DMS 273 treated with DMSO at 0.1 percent for 48 hours (cell line): ENCODE measurements at places on chromosomes 4 and X.

DNA sequence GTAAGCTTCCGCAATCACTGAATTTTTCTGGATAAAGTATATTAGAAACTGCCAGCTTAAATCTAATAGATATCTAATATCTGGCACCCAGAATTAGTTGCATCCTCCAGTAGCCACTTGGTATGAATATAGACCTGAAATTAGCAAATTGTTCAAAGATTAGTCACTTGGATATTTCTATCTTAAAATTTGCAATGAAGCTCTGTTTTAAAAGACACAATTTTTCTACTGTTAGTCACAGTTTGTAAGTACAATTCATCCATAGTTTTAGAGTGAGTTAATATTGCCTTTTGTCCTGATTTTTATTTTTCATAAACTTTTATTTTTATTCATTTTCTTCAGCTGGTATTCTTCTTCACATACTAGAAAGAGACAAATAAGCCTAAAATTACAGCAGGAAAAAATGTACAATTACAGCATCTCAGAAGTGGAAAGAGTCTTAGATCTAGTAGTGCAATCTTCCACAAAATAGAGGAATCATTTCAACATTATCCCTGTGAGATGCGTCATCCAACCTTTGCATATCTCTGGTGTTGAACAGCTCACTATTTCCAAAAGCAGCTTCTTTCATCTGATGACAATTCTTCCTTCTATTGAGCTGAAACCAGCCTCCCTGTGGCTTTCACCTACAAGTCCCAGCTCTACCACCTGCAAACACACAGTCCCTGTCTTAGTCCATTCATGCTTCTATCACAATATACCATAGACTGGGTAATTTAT lies 190.0 kb upstream of the AR start:
- no peak for DNase-seq

GRCh38 chrX:72051589-72051988 lies 80.1 kb downstream of the RTL5 start:
- no peak for DNase-seq

DNA sequence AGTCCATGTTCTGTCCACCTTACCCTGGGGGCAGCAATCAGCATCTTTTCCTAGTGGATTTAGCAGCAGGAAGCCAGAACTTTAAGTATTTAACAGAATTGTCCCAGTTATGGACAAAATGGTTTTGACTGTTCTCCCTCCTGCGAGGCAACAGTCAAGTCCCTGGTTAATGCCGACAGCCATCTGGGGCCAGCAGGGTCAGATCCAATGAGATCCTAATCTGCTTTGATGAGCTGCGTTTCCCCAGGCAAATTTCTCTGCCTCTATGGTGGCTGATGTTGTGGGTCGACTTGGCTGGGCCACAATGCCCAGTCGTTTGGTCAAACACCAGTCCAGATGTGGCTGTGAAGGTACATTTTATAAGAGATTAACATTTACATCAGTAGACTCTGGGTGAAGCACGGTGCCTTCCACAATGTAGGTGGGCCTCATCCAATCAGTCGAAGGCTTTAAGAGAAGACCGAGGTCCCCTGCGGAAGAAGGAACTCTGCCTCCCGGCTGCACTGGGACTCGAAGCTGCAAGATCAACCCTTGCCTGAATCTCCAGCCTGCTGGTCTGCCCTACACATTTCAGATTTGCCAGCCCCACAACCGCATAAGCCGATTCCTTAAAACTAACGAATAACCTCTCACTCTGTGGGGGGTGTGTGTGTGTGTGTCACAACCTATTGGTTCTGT lies 89.0 kb upstream of the C4orf50 start:
- no peak for DNase-seq

DNA sequence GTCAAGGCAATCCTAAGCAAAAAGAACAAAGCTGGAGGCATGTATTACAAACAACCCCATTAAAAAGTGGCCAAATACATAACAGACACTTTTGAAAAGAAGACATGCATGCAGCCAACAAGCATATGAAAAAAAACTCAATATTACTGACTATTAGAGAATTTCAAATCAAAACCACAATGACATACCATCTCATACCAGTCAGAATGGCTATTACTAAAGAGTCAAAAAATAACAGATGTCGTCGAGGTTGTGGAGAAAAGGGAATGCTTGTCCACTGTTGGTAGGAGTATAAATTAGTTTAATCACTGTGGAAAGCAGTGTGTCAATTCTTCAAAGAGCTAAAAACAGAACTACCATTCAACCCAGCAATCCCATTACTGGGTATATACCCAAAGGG lies 604.6 kb upstream of the GRIA3 start:
- no peak for DNase-seq

DNA sequence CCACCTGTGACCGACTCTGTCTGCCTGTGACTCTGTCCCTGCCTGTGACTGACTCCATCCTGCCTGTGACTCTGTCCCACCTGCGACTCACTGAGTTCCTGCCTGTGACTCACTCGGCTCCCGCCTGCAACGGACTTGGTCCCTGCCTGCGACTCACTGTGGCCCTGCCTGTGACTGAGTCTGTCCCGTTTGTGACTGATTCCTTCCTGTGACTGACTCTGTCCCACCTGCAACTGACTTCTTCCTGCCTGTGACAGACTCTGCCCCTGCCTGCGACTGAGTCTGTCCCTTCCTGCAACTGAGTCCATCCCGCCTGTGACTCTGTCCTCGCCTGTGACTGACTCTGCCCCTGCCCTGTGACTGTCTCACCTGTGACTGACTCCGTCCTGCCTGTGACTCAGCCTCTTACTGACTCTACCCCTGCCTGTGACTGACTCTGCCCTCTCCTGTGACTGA lies 9.6 kb upstream of the UVSSA start:
- DNase-seq, result no peak

DNA sequence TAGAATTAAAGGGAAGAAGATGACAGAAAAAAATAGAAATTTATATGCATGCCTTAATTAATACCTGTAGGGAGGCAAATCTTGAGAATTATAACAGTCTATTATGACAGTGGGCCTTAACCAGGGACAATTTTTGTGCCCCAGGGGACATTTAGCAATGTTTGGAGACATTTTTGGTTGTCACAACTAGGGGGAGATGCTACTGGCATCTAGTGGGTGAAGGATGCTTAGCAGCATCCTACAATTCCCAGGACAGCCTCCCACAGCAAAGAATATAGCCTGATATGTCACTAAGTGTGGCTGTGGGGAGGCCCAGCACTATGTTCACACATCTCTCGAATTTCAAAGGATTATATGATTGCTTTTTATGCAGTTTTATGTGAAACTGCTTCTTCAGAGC lies 10.5 kb downstream of the GPR82 start:
- DNase-seq, result no peak

GRCh38 chr4:55592014-55592413 lies at the start of gene PDCL2:
TSS of gene PDCL2 (minus strand) at chr4:55592245. CDS start at chr4:55592109, 136 bp downstream.
- DNase-seq, result no peak

DNA sequence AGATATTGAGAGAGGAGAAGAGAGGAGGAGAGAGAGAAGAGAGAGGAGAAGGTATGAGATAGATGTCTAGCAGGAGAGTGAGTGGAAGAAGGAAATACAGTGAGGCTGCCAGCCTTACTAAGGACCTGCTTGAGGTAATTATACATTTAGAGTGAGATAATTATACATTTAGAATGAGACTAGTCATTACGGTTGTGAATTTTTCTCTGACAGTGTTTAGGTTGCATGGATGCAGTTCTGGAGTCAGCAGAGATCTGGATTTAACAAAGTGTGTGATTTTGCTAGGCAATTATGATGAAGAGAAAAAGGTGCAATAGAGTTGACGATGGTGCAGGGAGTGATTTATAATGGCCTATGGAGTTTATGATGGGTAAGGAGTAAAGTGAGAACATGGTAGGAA lies 187.1 kb upstream of the ARX start:
- no peak for DNase-seq

- no peak for DNase-seq
These were observed 22.2 kb downstream of the SCOC start for GRCh38 chr4:140395668-140396067.

DNA sequence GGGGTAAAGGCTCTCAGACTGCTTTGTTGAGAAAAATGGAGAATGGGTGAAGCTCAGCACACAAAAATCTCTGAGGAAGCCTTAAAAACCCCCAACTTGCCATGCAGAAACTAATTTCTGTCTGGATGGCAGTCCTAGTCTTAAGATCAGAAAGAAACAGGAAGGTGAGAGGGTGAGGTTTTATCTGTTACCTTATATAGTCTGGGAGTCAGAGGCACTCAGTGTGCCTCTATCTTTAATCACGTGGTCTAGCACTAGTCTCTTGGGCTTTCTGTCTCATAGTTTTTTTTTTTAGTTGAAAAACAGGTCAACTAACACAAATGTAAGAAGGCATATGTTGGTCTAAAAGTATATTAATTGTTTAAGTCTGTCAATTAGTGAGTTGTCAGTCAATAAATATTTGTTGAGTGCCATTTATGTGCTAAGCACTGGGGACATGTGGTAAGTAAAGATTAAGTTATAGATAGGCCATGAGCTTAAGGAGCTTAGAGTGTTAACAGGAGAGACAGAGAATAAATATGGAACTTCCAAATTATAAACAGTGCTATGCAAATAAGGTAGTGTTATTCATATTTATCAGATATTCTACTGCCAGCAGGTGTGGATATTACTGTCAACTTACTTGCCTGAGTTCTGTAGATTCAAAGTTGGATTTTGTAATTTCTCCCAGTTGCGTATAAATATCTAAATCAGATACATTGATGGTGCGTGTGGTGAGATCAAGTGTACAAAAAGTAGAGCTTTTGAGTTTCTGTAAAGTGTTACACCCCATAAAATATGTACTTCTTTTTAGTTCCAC lies 7.0 kb downstream of the CYBB start:
- DNase-seq, result no peak

DNA sequence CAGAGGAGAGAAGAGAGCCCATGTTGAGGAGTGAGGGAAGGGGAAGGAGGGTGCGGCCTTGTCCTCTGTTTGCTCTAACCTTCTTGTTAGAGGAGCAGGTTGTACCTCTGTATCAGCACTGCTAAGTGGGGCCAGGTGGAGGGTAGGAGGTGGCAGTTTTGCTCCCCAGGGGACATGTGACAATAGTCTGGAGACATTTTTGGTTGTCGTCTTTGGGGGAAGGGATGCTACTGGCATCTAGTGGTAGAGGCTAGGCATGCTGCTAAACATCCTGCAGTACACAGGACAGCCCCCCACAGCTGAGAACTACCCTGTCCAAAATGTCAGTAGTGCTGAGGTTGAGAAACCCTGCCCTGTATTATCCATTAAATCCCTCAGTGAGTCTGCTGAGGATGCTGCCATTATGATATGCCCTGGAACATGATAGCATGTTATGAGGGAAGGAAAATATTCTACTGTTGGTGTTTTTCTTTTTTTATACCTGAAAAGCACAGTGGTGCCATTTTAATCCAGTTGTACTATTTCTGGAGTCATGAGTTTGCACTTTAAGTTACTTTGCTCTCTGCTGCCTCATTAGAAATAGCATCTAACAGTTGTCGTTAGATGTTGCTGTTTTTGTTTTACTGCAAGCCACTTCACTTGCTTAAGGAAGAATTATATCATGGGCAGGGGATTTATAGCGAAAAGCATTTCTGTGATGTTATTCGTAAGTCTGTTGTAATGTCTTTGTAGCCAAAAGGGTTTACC lies 90.6 kb downstream of the LRP2BP start:
- no peak for DNase-seq

DNA sequence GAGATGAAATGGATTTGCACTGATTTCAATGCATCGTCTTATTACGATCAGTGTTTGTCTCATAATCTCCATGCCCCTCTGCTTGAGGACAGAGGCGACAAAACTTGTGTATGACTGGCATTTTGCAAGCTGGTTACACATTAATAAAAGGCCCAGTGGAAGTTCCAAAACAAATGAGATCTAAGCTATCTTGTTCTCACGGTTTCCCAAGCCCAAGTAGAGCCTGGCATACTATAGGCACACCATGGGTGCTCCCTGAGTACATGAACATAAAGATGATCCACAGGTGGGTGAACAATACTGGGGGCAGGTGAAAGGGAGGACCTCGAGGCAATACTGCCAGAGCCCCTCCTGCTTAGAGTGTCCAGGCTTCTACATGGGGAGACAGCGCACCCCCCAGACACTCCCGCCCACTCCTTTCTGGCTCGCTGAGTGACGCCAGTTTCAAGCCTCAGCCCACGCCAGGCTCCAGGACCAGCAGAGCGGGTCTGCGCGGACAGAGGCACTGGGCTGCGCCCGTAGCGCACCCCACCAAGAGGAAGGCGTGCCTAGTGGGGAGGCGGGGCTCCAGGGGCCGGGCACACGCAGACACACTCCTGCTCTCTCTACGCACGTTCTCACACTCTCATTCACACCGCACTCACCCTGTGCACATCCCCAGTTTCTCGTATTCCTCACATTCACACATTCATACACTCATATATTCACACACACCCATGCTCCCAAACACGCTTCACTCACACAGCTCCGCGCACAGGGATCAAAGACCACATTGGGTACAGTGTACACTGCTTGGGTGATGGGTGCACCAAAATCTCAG lies 8.9 kb upstream of the GSX2 start:
- DNase-seq, result no peak

DNA sequence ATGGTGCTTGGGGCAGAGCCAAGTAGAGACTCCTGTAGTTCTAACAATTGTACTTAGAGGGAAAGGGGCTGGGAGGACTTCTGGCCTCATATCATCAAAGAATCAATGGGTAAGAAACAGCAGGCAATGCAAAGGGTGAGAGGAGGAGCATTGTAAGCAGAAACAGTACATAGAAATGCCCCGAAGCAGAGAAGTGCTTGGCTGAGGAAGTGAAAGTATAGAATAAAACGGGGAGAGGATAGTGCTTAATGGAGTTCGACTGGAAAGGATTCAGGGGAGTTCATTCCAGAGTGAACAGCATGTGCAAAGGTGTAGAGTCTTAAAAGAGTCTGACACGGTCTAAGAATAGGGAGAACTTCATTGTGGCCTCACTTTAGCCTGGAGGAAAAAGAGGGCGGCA lies 103.0 kb downstream of the SYNPO2 start:
- DNase-seq, result no peak

DNA sequence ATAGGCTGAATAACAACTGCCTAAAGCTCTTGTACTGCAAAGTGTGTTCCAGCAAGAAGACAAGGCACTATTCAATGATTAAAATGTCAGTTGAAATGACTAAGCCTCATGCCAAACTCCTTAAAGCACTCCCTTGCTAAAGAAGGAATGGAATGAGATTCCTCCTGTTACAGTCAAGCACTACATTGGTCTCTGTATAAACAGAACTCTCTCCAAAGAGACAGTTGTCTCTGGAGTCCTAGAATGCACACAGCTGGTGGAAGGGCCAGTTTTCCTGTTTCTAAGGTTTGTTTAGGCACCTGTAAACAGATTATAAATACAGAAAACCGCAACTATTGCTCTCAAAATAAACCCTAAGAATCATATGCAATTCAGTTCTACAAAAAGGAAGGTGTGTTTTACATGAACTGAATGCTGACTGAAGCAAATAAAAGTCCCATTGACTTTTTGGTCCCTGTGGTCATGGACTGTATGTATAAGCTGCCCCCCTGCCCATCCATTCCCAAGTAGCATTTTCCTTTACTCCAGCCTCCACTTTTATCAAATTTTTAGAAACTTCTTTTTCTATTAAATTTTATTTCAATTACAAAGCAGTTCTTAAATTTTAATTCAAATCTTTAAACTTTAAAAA lies 47.0 kb downstream of the FAT1 start:
- no peak for DNase-seq

- DNase-seq, result no peak
These were observed 34.3 kb downstream of the TRIM61 start for GRCh38 chr4:164943192-164943591.

- no peak for DNase-seq
These were observed 711.0 kb downstream of the RPA4 start for GRCh38 chrX:97594646-97595224.

GRCh38 chrX:69366183-69366582 lies 137.9 kb upstream of the NALF2 start:
- no peak for DNase-seq

GRCh38 chr4:83569987-83570386 lies 34.1 kb downstream of the GPAT3 start:
- no peak for DNase-seq
